Suppressor macrophage treated with lipopolysaccharide for 4 hours (primary cell): ENCODE measurements at places on chromosomes 2 and 18.

DNA sequence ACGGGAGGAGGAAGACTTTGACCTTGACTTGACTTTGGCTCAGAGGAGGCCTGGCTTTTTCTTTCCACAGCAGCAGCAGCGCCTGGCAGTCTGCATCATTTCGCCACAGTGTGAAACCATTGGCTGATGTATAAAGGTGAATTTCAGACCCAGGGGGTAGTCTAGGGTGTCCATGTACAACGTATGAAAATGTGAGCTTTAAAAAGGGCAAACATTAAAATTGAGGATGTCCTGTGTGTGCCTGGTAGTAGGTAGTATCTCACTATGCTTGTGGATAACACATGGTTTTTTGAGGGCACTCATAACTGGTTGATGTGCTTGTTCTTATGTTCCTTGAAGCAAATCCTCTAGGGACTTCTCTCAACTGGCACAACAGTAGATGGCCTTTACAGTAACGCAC, 86.1 kb downstream of the LPIN1 start:
- DNase-seq = no peak

- no peak for DNase-seq
These were observed 108.4 kb downstream of the MEIS1 start for GRCh38 chr2:66543257-66543767.

DNA sequence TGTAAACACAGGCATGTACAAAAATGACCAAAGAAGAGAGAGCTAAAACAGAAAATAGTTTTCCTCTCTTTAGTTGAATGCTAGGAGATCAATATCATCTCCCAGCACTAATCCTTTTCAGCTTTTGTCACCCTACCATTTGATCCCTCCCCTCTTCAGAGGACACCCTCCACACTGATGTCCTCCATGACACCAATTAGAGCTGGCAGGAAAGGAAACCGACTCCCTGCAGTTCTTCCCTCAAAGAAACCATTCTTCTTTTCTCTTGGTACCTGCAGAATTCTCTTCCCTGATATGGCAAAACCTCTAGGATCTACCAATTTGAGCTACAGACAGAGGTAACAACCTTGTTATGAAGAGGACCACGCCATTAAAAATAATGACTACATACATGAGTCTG, 5.3 kb downstream of the EPB41L3 start:
- DNase-seq = no peak

- DNase-seq = no peak
These were observed 55.5 kb upstream of the HS6ST1 start for GRCh38 chr2:128374001-128374710.

GRCh38 chr2:157441072-157441454, 2.8 kb downstream of the CYTIP start:
- DNase-seq = peak; percentile 42
